Caco-2 (cell line): ENCODE measurements at places on chromosomes 12 and 14.

- no peak for DNase-seq
These were observed 430.9 kb downstream of the ATP23 start for GRCh38 chr12:58372298-58372697.

DNA sequence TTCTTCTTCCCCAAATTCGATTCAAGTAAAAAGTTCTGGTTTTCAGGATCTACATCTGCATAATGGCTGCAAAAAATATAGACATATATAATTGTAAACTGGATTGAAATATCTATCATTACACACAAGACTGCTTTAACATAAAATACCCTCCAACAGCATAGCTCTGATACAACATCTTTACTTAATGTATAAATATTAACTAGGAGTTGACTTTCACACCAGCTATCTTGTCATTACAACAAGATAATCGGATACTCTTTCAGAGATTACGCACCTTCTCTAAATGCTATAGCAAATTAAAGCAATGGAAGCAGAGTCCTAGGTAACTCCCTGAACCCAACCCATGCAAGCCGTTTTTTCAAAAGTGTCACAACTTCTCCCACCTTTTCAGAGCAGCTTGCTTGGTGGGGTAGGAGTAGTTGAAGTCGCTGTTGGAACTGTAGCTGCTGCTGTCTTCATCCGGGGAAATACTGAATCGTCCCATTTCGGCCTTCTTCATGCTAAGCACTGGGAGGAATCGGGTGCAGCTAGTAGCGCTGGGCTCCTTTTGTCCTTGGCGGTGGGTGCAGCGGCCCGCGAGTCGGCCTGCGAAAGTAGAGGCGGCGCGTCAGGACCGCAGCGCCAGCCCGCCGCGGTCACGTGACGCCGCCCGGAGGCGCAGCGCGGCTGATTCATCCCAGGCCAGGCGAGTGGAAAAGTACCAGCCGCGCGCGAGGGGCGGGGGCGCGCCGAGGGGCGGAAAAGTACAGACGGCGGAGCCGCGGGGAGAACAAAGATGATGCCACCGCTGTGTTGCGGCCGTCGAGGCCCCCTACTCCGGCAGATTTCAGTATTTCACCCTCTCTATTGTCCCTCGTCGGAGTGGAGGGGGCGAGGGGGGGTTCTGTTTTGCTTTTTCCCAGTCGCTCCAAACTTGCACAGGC is 1.5 kb downstream of the SLC38A2 start:
- peak; percentile 97 for DNase-seq

GRCh38 chr12:15933751-15934150 is 22.6 kb downstream of the DERA start:
- DNase-seq = no peak

GRCh38 chr14:59254911-59255545 is 66.6 kb downstream of the DAAM1 start:
- no peak for DNase-seq

DNA sequence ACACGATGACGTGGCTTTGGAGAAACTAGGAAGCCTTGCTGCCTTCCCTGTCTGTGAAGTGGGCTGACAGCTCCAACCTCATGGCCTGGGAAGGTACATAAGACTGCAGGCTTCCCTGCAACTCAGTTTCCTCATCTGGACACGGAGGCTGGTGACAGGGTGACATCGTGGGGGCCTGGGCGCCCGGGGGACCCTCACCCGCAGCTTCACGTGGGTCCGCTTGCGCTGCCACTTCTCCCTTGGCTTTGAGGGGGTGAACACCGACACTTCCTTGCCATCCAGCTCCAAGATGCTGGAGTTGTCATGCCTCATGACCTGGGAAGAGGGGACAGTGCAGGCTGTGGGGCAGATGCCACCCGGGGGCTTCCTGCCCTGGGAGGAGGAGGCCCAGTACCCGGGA is 7.6 kb downstream of the ARL6IP4 start:
- DNase-seq = no peak
